Heart left ventricle (tissue), 16 donors: ENCODE measurements at places on chromosomes 6 and 20. TPM values are rescaled to one million over a fixed set of nuclear protein-coding genes. Genes with fewer than 3 reads are reported as not detected.

The ARMC12 gene
- 0.19 TPM for polyA plus RNA-seq

DNA sequence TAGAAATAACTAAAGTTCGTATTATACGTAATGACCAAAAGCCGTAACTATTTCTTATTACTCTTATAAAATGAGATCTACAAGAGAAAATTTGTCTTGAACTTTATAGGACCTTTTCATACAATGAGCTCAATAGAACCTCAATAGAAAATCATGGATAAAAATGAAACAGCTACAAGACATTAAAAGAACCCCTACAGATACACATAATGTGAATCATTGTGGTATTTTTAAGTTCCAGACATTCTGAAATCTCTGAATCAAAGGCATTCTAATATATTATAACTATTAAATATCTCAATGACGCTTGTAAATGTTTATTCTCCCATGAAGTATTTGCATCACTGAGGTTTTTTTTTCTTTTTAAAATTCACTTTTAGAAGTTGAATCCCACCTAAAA is 22.2 kb upstream of the POU3F2 start:
- H3K36me3 ChIP-seq: no peaks in the 10 kb centered on the region
- H3K27me3 ChIP-seq: peaks cover 17% of the 10 kb centered on the region
- DNase-seq: no peak
- H3K4me1 ChIP-seq: no peaks in the 10 kb centered on the region
- H3K27ac ChIP-seq: no peak overlapping the region
- no peak overlapping the region for H3K4me3 ChIP-seq

GRCh38 chr6:79246891-79247290 is 12.4 kb upstream of the HMGN3 start:
- H3K27ac ChIP-seq: no peak overlapping the region
- no peak overlapping the region for H3K4me3 ChIP-seq
- DNase-seq: no peak
- H3K27me3 ChIP-seq: no peaks in the 10 kb centered on the region
- H3K36me3 ChIP-seq: no peaks in the 10 kb centered on the region
- no peaks in the 10 kb centered on the region for H3K4me1 ChIP-seq

DNA sequence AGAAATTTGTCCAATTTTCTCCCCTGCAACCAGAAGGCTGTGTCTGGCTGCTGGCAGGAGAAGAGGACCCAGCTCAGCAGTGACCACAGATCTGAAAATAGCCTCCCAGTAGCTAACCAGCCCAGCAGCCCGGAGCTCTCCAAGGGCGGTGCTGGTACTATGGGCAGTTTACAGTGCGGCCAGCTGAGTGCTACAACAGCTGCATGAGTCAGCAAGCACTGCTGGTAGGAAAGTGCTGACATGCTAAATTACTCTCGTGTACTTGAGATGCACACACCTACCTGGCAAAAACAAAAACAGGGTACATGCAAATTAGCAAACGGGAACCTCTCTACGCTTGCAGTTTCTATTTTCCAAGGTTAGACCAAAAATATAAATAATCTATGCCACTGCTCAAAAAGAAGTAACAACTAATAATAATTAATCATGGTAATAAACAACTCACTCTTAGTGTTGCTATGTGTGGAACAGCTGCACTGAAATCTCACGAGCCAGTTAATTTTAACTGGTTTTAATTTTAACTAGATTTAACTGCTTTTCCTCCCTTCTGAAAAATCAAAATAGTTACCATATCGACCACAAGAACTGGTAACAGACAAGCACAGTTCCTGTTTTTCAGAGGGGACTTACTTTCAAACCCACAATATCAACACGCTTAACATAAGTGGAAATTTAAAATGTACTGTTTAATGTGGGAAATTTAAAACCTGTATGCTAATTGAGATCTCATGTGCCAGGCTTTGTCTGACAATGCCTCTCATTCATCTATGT is 10.8 kb downstream of the BACH2 start:
- H3K36me3 ChIP-seq: no peaks in the 10 kb centered on the region
- H3K27ac ChIP-seq: no peak overlapping the region
- peak overlapping the region; percentile 52 for H3K4me3 ChIP-seq
- peak; percentile 87 for DNase-seq

- H3K4me3 ChIP-seq: no peak overlapping the region
- DNase-seq: no peak
- H3K36me3 ChIP-seq: no peaks in the 10 kb centered on the region
- H3K27me3 ChIP-seq: no peaks in the 10 kb centered on the region
Observed at GRCh38 chr6:14274546-14275492, 157.2 kb downstream of the CD83 start.

The TMC2 gene
- polyA plus RNA-seq: not detected

- DNase-seq: peak; percentile 66
- H3K27me3 ChIP-seq: no peaks in the 10 kb centered on the region
- no peaks in the 10 kb centered on the region for H3K36me3 ChIP-seq
- H3K4me3 ChIP-seq: no peak overlapping the region
- peaks cover 30% of the 10 kb centered on the region for H3K4me1 ChIP-seq
Observed at GRCh38 chr6:164107297-164107995, 692.9 kb downstream of the QKI start.

The HCK gene
- 3.7 TPM for polyA plus RNA-seq

GRCh38 chr6:16663901-16664300 is 97.4 kb downstream of the ATXN1 start:
- DNase-seq: no peak
- no peak overlapping the region for H3K4me3 ChIP-seq
- no peak overlapping the region for H3K27ac ChIP-seq
- peaks cover 27% of the 10 kb centered on the region for H3K4me1 ChIP-seq
- no peaks in the 10 kb centered on the region for H3K36me3 ChIP-seq
- H3K27me3 ChIP-seq: no peaks in the 10 kb centered on the region

DNA sequence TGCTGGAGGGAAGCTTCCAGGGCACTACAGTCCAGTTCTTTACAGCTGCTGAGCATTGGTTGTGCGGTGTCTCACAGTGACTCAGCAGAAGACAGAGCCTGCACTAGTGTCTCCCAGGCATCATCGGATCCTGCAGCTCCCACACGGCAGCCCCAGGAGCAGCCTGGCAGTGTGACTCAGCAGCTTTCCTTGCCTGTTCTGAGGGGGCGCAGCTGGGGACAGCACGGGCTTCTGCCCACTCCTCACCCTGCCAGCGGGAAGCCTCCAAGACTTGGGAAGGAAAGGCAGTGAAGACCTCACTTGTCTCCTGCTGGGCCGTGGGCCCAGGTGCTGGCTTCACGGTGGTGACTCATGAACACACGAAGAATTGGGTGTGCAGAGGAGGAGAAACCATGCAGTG is 165.4 kb downstream of the SYNDIG1 start:
- peaks cover 6% of the 10 kb centered on the region for H3K4me1 ChIP-seq
- no peak overlapping the region for H3K4me3 ChIP-seq
- H3K27me3 ChIP-seq: no peaks in the 10 kb centered on the region
